ENCODE measurements at places on chromosomes 11 and 22.

DNA sequence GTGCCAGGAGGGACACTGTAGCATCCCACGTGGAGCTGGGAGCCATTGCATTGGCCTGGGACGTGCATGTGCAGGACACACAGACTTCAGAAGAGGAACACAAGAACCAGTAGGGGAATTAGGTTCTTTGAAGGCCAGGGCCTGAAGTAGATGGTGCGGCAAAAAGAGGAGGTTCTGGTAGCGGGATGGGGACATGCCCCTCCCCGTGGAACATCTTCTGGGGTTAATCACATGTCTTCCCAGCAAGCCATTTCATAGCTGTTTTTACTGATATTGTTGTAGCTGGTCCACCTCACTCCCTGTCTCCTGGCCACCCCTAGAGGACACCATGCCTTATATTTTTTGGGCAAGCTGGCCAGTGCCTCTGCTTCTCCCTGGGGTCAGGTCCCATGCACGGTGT is 74.3 kb downstream of the SCN3B start:
- no peak for DNase-seq

DNA sequence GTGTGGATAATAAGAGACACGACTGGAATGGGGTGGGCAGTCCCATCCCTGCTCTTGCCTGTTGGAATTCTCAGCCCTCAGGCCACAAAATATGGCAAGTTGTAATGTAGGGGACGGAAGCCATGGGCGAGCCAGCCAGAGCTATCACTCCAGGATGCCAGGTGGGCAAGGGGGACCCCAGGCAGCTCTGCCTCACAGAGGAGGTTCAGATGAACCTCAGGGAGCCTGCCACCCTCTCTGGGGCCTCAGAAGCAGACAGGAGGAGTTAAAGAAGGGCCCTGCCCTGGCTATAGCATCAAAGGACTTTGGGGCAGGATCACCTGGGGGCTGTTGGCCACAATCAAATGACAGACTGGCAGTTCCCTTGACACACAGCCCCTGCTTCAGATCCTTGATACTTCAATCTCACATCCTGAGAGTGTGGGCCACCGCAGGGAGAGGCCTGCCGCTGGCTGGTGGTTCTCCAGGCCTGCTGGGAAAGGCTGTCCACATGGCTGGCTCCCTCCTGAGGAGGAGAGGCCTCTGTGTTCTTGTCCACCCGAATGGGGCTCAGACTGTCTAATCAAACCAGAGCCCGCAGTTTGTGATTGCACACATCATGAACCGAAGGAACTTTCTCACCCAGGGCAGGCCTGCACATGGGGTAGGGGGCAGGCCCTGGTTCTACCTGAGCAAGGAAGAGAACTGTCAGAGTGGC is 31.4 kb downstream of the IGLL1 start:
- no peak for DNase-seq

- no peak for DNase-seq
Observed at GRCh38 chr11:72439455-72439854, 5.1 kb upstream of the CLPB start.

DNA sequence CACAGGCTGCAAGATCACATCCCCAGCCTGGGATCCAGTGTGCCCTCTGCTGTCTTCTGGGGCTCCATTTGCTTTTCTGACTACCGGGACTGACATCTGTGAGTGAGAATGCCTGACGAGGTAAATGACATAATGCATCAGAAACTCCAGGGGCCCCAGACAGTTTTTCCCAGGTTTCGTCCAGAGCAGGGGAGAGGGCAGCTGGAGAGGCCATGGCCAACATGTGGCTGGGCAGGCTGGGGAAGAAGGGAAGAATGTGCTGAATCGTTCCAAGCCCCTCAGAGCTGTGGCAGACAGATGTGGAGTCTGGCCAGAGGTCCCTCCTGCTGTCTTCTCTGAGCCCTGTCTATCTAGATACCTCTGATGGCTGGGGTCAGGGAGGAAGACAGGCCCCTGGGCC is 163.9 kb downstream of the TRIM29 start:
- no peak for DNase-seq

DNA sequence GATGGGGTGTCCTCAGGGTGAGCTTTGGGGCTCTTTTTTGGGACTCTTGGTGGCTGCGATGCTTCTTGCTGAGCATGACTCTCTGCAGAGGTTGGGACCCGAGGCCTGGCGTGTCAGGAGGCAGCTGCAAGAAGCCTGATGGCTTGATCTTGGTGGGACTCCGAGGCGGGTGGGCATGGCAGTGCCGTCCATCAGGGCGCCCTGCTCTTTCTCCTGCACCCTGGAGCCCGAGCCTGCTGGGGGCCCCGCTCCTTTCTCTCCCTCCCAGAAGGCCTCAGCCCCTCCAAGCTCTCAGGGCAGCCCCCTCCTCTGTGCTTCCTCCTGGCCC is 432.7 kb downstream of the TBC1D22A start:
- DNase-seq: no peak

DNA sequence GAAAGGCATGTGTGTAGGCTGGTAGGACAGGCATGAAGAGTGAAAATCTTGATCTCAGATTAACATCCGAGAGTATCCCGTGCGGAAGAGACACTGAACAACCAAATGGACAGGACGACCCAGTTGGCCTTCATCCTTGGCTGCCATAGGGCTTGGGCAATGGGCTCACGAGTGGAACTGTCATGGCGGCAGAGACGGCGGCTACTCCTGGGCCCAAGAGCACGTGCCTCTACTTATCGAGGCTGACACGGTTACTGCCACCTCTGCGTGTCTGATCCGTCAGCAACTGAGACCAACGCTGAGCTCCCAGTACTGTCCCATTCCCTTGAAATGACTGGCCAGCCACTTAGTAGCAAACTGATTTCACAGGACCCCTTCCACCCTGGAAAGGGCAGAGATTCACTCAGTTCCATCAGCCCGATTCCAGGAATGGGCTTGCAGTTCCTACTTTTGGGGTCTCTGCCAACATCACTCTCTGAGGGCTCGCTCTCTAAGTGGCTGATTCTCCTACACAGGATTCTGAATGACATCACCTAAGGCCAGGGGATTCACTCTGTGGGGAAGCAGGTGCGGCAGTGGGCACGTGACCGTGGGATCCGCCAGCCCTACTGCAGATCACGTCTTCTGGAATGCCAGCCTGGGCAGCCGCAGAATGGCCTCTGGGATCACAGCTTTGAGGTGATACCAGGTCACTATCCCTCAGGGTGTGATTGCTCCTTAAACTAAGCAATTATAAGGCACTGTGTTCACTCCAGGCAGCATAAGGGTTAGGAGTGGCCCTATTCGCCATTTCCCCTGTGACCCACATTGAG is 97.8 kb downstream of the RPS6KA4 start:
- no peak for DNase-seq
